ENCODE measurements at places on chromosomes 7 and 10.

GRCh38 chr7:78151229-78151628 lies 352.7 kb downstream of the PHTF2 start:
- no peak for DNase-seq

GRCh38 chr10:128078136-128078969 lies 47.9 kb downstream of the MKI67 start:
- no peak for DNase-seq

- no peak for DNase-seq
Observed at GRCh38 chr7:138872576-138872975, 74.6 kb upstream of the ATP6V0A4 start.

DNA sequence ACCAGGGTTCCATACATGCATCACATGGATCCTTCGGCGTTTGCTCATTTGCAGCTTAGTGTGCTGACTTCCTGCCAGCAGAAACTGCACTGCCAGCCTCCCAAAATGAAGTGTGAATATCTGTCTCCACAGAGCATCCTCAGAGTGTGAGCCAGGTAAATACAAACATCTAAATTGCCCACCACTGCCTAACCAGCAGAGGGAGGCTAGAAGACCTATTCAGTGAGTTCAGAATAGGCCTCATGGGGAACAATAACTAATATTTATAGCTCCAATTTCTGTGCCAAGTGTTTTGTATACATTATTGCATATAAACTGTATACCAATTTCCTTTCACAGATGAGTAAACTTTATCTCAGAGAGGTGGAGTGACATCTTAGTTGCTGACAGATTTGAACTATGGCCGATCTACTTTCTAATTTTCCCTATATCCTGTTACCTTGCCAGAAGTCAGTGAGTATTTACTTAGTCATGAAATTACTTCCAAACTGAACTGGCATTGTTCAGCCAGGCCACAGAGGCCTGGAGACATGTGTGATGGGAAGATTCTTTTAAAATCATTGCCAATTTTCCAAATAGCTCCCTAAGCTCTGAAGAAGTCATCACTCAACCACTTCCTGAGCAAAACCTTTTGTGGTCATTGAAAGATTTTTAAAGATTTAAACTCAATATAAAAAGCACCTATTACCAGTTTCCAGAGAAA lies 926.5 kb upstream of the GHITM start:
- DNase-seq, result no peak

DNA sequence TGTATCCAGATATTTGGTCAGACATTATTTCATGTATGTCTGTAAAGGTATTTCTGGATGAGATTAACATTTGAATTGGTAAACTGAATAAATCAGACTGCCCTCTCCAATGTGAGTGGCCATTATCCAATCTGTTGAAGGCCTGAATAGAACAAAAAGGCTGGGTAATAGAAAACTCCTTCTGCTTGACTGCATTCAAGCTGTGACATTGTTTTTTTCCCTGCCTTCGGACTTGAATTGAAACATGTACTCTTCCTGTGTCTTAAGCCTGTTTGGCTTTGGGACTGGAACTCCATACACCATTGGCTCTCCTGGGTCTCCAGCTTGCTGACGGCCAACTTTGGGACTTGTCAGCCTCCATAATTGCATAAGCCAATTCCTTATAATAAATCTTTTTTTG lies 36.0 kb upstream of the ARHGAP21 start:
- DNase-seq, result no peak

- DNase-seq, result no peak
Observed at GRCh38 chr7:88015309-88015708, 81.3 kb downstream of the ADAM22 start.

DNA sequence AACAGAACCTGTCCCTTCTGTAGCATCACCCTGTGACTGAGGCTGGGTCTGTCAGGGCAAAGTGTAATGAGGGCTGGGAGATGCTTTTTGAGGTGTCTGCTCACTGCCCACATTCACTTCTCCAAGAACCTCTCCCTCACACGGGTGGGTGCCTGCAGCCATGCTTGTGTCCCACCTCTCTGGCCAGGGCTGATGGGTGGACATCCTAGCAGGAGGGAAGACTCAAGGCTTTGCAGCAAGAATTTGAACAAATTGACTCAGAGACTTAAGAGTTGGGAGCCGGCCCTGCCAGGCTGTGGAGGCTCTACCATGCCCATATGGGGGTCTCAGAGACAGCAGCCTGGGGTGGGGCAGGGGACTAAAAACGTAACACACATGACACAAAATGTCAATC lies 33.4 kb downstream of the GOLGA7B start:
- DNase-seq, result no peak

DNA sequence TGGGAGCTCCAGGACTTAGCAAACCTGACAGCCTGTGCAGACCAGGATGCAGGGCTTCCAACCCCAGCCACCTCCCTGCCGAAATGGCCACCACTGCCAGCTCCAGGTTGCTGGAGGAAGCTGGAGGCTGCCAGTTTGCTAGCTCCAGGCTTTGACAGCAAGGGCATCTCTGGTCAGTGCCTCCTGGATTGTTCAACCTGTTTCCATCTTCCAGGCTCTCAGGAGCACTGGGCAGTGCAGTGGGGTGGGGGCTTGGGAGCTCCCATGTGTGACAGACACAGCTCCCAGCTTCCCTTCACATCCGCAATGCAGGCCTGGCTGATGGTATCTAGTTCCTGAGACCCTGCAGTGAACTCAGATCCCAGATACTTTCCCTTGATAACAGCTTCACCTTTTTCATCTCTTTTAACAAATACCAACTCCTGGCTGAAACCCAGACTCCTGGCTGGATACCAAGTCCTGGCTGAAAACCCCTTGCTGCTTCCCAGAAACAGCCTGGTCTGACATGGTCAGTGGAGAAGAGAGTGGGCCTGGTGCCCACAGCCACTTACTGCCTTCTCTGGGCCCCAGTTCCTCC lies 20.8 kb upstream of the RET start:
- no peak for DNase-seq

GRCh38 chr7:127690806-127691205 lies 38.8 kb downstream of the SND1 start:
- no peak for DNase-seq

- peak; percentile 59 for DNase-seq
Observed at GRCh38 chr10:28179006-28179742, 123.7 kb downstream of the MPP7 start.

DNA sequence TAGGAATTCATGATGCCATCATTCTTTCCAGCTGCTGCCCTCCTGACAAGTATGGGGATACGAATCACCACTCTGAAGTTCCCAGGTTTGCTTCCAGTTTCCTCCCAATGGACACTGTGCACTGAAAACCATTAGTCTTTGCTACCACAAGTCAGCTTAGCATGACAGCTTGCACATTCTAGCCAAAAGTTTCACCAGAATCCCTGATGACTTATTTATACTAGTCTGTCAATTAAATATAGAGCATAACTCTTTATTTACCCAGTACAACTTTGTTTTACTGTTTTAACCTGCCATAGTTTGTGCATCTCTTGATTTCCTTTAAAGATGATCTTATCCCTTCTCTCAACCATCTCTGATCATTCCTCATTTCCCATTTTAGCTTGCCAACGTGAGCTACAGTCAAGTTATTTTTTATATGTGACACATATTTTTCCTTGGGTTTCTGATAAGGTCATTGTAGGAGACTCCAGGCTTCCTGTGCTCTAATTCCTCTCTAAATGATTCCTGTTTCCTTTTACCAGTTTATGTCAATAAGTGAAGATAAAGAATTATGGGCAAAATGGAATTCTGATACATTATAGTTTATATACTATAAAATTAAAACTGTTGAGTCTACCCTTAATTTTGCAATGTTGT lies 167.5 kb upstream of the MEOX2 start:
- no peak for DNase-seq

DNA sequence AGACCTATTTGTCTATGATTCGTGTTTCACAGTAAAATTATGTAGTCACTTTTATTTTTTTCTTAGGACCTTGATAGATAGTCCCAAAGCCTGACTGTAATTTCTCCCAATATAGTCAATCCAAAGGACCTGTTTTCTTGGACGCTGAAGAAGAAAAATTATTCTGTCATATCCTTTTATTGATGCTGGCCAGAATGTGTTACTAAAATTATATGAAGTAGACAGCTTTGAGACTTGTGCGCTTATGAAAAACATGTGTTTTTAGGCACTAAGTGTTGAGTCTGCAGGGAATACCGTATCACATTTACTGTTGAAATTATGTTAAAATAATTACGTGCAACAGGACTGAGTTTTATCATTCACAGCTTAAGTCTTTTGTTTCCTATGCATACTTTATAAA lies 17.9 kb downstream of the TES start:
- no peak for DNase-seq

DNA sequence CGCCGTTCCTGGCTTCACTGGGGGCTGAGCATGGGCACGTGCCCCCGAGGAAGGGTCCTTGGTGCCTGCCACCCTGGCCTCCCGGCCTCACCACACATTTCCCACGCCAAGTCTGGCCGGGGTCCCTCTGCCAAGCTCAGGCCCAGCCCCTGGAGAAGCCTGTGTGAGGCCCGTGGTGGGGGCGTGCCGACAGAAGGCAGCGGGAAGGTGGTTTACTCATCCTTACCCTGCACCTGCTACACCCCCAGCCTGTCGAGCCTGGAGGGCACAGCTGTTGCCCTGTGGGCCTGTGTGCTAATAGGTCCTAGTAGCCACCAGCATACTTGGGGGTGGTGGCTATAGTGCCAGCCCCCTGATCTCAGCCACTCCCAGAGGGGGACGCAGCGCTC lies 46.7 kb downstream of the NKX6-2 start:
- DNase-seq, result no peak

DNA sequence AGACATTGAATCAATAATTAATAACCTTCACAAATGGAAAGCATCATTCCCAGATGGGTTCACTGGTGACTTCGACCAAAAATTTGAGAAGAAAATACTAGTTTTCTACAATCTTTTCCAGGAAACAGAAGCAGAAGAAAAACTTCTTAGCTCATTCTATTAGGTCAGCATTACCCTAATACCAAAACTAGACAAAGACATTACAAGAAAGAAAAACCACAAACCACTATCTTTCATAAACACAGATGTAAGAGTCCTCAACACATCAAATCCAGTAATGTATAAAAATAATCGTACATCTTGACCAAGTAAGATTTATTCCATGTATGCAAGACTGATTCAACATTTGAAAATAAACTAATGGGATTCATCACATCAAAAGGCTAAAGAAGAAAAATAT lies 64.0 kb upstream of the CDK1 start:
- DNase-seq, result no peak

DNA sequence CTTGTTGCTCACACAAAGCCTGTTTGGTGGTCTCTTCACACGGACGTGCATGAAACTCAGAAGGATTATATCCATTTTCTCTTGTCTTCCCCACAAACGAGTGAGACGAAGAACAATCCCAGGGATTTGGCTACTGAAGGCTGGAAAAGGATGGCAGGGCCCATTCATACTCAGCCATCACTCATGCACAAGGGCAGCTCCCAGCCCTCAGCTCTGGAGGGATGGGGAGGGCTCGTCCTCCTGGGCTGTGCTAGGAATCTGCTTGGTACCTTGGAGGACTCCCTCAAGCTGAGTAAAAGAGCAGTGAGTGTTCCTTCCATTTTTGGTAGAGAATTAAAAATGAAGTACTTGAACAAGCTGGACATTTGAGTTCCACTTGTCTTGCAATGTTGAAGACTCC lies 33.2 kb upstream of the RAB18 start:
- no peak for DNase-seq

GRCh38 chr10:47381427-47382379 lies 2.4 kb downstream of the ZNF488 start:
- no peak for DNase-seq

DNA sequence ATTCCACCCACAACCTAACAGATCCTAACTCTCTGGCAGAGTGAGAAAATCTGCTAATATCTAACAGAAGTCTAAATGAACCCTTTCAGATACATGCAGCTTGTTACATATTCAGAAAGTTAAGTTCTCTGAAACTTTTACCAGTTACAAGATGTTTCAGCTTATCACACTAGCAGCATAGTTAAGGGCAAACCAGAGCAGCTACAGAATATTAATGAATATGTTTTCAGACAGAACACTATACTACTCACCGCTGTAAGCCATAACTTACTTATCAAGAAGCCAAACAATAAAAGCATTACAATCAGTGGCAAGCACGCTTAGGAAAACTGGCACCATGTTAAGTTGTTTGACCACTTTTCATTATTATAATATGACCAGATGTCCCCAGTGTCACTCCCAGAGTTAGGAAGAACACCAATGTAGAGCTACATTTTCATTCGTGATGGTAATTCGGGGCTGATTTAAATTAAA lies 2.7 kb downstream of the ITGB1 start:
- DNase-seq, result no peak

DNA sequence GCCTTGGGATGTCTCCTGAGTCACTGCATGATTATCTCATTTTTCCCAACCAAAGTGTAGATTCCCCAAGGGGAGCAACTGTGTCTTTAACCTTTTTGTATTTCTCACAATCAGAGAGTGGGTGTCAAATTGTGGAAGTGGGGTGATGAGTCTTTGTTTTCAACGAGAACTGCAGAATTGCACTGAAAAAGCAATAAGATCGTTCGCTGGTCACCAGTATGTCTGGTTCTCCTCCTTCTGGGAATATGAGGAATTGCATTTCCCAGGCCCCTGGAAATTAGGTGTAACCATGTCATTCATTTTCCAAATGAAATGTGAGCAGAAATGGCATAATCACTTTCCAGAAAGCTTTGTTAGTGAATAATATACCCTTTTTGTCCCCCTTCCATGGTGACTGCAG lies 326.9 kb downstream of the GPAM start:
- no peak for DNase-seq

DNA sequence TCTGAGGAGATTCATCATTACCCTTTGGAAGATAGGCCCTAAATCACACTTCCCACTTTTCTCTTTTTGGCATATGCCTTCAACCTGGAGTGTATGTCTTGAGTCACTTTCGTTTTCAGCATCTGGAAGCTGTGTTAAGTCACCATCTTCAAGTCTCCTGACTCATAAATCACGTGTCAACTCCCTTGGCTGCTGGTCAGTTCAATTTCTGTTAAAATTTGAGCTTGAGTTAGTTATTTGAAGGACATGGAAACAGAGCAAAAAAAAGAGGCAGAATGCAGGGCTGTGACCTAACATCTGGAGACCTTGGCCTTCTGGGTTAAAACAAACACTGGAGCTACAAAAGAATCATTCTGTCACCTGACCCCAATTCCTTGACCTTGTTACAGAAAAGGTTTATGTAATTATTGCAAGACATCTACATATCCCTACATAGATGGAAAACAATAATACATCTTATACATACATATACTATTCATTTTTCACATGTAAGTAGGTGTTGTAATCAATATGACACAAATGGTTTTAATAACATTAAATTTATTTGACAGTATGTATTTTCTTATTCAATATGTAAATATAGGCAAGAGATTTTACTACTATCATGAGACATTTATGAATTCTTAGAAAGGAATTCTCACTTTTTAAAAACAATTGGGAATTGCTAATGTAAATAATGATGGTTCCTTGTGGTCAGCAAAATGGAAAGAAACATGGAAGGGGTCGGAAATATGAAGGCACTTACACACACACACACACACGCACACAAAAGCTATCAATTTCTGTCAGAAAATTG lies 169.7 kb upstream of the PHYHIPL start:
- no peak for DNase-seq

DNA sequence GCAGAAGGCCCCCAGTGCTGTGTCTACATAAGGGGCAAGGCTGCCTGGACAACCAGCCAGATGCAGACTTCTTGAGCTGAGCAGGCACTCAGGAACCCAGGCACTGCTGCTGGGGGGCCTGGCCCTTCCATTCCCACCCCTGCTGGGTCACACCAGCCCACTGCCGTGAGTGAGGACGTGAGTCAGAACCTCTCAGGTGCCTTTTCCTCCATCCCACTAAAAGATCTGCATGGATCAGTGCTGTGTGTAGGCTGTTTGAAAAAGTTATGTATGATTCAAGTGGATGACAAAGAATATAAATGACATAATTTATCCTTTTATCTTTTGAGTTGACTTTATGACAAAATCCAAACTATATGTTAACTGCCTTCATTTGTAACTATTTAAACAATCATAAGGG lies 499.3 kb downstream of the INHBA start:
- DNase-seq, result no peak
